ENCODE measurements at places on chromosomes 3 and 15.

- DNase-seq = no peak
Measured at GRCh38 chr3:149291178-149291577, 42.3 kb downstream of the TM4SF18 start.

DNA sequence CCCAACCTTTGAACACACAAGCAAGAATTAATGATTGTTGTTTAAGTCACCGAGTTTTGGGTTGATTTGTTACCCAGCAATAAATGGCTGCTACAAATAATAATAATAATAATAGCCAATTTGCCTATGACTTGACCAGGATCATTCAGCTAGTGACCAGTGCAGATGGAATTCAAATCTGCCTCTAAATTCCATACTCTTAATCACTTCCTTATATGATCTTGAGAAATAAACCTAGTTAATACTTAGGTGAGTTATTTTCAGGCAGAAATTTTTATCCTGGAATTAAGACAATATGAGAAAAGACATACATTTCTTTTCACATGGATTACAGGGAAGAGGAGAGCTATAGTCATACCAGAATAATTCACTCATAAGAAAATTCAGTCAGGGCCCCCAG is 116.0 kb upstream of the GALNT15 start:
- no peak for DNase-seq

GRCh38 chr3:162368417-162368816 is 871.8 kb downstream of the OTOL1 start:
- DNase-seq = no peak

DNA sequence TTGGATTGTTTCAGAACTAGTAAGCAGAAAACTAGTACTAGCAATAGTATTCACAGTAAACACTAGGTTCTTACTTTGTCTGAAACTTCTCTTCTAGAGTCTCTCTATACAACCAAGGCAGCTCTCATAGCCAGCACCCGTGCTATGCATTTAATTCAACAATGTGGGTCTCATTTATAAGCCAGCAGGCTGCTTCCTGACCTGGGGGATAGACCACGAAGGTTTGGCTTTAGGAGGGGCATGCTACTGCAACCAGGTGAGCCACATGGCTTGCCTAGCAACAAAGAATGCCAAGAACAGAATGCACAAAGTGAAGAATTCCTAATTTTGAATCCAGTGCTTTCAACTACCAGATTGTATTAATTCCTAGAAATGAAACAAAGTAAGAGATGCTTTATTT is 213.8 kb downstream of the CHST2 start:
- DNase-seq = no peak

DNA sequence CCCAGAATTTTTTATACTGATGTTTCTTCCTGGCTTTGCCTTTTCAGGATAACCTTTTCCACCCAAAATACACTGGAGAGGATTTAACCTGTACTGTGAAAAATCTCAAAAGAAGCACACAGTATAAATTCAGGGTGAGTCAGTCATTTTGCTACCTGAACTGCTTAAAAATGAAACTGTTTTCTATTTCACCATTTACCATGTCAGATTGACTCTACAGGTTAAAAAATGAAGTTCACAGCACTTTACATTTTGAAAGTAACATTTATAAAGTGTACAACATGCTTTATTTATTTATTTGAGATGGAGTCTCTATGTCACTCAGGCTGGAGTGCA is 115.2 kb downstream of the GHSR start:
- DNase-seq = no peak

- DNase-seq = peak; percentile 64
Measured at GRCh38 chr15:74950078-74950908, 6.3 kb downstream of the RPP25 start.

DNA sequence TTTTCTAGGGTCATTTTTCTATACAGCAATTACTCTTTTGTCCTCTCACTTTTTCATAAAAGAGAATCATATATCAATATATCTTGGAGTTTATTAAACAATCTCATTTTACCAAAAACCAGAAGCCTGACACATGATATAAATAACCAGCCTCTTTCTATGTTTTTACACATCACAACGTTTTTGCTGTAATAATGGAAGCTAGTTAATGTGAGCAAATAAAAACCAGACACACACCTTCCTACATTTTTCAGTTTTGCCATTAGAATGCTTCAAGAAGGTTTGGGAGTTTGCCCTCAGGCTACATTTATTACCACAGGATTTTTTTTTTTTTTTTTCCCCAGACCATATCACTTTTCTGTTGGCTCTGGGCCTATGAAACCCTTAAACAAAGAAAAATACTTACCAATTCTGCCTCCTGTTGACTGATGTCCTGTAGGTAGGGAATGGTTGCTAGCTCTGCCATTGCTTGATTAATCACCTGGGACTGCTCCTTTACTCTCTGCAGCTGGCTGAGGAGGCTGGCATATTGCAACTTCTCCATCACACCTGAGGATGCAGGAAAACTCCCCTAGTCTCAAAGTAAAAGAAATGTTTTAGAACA is 165.5 kb downstream of the ECT2 start:
- no peak for DNase-seq

DNA sequence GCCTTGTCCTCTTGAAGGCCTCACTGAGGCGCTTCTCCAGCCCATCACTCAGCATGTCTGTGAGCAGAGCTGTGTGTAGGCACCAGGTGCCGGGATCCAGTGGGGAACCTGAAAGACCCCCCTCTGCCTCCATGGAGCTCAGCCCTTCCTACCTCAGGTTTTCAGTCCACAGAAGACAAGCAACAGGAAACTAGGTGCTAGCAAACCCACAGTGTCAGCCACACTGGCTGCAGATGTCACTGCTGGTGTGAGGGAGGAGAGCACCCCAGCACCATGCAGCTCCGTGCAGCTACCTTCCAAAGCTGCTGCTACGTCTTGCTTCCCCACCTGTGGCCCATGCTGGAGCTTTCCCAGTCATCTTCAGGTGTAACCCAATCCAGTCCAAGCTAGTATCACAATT is 17.9 kb downstream of the PSTPIP1 start:
- DNase-seq = peak; percentile 50

DNA sequence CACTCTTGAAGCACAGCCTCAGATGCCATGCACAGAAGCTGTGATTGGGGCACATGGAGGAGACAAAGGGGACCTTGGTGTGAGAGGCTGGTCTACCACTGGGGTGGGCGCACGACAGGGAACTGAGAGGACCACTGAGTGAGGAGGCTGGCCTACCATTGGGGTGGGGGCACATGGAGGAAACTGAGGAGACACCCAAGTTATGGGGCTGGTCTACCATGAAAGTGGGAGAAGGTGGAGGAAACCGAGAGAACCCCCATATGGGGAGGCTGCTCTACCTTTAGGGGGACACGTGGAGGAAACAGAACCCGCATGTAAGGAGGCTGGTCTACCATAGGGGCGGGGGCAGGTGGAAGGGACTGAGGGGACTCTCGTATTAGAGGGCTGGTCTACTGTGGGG is 153.4 kb downstream of the FBLN2 start:
- no peak for DNase-seq

DNA sequence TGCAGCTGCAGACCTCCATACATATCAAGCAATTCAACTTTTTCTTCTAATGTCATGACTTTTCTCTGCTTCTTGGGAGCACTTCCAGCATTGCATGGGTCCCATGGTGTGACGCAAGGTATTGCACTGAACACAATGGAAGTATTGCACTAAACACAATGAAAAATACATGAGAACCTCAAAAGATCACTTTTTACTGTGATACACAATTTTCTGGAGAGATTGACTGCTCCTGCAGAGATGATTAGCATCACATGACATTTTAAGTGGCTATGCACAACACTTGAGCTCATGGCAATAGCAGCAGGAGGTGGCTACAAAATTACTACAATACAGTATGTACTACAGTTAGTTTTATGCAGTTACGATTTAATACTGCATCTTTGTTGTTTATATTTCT is 113.5 kb upstream of the BHLHE40 start:
- no peak for DNase-seq

GRCh38 chr3:57007521-57008460 is 52.7 kb upstream of the SPATA12 start:
- DNase-seq = no peak

- no peak for DNase-seq
Measured at GRCh38 chr3:27456554-27456953, 27.6 kb downstream of the SLC4A7 start.

GRCh38 chr15:74535388-74536084 is 5.5 kb upstream of the ARID3B start:
- no peak for DNase-seq

DNA sequence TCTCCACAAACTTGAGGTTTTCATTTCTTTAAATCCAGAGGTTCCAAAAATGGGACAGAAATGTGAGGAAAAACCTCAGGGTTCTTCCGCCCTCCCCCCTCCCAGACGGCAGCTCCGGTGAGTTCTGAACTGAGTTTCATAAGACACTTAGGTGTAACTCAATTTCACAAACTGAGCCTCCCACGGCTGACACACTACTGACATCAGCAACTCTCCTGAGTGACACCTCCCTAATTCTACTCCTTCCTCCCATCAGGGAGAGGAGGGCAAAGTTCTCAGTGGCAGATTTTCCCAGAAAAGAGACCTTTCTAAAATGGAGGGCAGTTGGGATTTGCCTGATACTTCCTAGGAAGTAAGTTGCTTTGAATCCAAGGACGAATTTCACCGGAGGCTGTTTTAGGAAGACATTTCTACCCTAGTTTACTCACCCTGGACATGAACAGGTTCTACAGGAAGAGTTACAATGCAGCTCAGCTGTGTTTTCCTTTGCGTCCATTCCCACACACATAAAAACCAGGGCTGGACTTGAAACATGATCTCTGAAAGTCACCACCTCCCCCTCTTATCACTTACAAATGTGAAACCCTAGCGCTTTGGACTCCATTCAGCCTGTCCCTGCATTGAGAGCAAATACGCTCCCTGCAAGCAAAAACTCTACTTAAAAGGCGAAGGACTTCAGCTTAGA is 78.1 kb upstream of the LMOD3 start:
- DNase-seq = no peak

DNA sequence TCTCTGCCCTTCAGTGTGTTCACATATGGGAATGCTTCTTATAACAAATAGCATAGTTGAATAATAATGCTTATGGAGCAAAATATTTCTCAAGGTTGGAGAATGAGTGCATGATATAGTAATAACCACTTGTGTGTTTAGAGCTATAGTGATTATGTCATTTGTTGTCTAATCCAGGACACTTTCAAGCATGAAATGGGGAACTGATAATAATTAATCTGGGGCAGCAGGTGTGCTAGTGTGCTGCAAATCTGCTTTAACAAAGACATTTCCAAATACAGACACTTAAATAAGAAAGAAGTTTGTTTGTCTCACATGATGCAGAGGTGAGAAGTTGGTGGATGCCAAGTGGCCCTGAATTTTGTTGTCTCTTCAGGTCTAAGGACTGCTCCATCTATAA is 579.3 kb upstream of the GRM7 start:
- no peak for DNase-seq

GRCh38 chr3:14388201-14388600 is 14.2 kb upstream of the SLC6A6 start:
- DNase-seq = no peak

- no peak for DNase-seq
Measured at GRCh38 chr15:29433507-29434248, 164.1 kb upstream of the NSMCE3 start.

DNA sequence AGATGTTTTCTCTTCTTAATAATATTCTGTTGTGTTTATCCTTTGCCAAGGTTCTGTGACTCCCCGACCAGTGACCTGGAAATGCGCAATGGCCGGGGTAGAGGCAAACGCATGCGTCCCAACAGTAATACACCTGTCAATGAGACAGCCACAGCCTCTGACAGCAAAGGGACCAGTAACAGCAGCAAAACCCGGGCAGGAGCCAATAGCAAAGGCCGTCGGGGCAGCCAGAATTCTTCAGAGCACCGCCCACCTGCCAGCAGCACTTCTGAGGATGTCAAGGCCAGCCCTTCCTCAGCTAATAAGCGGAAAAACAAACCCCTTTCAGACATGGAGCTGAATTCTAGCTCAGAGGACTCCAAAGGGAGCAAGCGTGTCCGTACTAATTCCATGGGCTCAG is 101.5 kb downstream of the RBPMS2 start:
- no peak for DNase-seq

GRCh38 chr3:99175276-99175812 is 273.8 kb upstream of the DCBLD2 start:
- no peak for DNase-seq

DNA sequence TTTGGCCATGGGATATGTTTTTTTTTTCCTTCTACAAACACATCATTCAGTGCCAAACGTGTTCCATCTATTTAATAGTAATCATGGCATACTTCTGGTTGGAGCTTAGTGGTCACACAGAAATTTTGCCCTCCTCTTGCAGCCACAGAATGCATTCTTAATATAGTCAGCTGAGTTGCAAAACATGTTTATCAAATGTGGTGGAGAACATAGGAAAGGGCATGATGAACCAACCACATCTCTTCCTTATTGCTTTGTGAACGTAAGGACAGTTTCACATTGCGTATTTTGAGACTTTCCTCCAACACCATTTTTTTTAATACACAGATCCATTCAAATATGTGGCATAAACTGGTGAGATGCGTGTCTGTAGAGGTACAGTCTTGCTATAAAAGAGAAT is 106.8 kb downstream of the BBX start:
- no peak for DNase-seq

DNA sequence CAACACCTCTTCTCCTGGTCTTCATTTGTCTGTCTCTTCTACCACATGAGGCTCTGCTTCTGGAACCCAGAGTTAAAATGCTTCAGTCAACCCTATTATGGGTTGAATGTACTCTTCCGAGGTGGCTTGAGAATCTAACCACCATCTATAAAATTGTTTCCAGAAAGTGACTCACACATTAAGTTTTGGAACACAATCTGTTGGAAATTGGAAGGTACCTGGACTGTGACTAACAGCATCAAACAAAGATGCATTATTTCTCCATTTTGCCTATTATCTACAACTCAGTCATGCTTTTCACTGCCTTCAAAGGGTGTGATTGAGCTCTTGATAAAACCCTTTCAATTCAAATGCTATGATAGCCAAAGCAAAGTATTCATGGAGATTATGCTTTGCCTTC is 499.0 kb upstream of the SEMA6D start:
- DNase-seq = no peak

GRCh38 chr3:46468753-46469600 is 4.3 kb upstream of the LTF start:
- DNase-seq = no peak

GRCh38 chr3:145942052-145942451 is 218.9 kb downstream of the PLOD2 start:
- no peak for DNase-seq

GRCh38 chr3:73874161-73874560 is 249.4 kb upstream of the PDZRN3 start:
- DNase-seq = no peak

GRCh38 chr15:69666921-69667811 is 214.5 kb downstream of the RPLP1 start:
- peak; percentile 3 for DNase-seq

DNA sequence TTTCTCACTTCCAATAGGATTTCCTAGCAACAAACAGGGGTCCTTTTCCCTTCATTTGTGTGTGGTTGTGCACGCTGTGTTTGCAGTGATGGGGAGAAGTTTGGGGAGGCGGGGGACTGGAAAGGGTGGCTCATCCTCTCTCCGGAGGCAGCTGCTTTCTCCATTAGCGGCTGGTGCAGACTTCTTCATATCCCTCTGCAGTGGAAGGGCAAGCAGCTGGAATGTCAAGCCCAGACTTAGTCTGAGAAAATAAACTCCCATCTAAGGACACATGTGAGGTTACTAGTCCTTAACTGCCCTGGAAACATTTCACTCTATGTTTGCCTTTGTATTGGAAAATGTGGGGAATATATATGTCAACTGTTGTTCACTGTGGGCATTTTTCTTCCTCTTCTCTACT is 467.0 kb upstream of the RASGRP1 start:
- no peak for DNase-seq

Measured in CD8-positive, alpha-beta memory T cell (primary cell).